T-helper 9 cell (primary cell): ENCODE measurements at places on chromosomes 11 and 22.

DNA sequence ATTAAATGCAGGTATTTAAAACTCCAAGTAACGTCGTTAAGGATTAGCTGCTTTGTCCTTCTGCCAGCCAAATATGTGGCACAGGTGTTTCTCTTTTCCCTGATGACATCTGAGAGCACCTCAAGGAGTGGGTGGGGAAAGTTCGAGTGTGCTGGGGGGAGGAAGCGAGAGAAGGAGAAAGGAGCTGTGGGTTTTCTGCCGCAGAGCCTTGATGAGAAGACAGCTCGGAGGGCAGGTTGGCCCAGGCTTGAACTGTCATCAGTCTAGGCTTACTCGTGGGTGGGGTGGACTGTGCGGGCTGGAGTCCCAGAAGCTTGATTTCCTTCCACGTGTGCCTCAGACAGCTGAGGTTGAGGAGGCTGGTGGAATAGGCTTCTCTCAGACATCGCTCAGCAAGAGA, 15.2 kb upstream of the SORL1-AS1 start:
- DNase-seq: peak; percentile 65

DNA sequence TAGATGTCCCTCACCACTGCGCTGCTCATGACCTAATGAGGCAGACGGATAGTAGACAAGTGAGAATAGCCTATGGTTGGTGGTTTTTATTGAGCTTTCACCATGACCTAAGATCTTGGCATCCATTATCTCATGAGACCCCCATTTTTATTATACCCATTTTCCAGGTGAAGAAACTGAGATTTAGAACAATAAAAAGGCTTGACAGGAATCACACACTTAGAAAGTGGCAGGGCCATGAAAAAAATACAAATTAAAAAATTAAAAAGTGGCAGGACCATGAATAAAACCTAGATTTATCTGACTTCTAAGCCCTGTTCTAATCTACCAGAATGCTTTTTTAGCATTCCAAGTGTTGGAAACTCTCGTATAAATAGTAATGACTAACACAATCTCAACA, 1.1 kb downstream of the LRRC55 start:
- DNase-seq: no peak

- no peak for DNase-seq
Measured at GRCh38 chr22:37244922-37245722, 1.1 kb upstream of the RAC2 start.

DNA sequence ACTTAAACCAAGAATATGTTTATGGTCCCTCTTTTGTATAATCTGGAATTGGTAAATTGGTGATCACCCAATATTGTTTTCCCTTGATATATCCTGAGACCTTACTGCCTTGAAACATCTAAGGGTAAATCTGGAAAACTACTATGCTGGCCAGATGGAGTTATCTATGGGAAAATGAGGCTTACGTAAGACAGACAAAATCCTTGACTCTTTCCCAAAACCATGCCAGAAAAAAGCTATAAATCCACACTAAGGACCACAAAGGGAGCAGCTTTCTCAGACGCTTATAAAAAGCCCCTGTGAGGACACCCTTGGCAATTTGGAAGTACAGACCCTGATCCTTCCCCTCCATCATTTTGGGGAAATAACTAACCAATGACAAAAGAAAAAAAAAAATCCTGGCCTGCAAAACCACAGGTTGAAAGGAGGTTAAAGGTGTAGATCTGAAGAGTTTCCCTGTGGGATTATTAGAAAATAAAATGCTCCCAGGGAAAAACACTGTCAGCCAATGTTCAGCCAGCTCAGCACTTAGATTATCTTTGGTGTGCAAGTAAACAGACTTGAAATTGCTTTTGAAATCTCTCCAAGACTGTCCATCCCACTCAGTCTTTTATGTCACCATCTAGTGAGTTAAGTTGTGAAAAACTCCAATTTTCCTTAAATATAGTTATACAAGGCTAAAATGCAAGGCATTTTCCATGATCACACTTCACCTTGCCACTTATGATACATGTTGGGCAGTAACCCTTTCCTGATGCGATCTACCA, 6.6 kb upstream of the AMBRA1 start:
- no peak for DNase-seq

DNA sequence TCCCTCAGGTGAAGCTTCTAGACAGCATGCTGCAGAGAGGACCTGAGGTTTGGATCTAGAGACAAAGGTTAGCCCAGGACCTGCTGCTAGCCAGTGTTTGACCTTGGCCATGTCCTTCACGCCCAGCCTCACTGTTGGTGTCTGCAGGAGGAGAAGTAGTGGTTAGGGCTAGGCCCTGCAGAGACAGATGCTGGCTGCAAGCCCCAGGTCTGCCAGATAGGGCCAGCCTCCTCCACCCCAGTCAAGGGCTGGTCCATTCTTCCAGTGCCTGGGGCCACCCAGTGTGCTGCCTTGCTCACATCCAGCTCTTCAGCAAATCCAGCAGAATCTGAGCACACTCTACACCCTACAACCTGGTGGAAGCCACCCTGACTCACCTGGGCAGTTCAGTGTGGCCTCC, 21.5 kb upstream of the MIEF1 start:
- no peak for DNase-seq

DNA sequence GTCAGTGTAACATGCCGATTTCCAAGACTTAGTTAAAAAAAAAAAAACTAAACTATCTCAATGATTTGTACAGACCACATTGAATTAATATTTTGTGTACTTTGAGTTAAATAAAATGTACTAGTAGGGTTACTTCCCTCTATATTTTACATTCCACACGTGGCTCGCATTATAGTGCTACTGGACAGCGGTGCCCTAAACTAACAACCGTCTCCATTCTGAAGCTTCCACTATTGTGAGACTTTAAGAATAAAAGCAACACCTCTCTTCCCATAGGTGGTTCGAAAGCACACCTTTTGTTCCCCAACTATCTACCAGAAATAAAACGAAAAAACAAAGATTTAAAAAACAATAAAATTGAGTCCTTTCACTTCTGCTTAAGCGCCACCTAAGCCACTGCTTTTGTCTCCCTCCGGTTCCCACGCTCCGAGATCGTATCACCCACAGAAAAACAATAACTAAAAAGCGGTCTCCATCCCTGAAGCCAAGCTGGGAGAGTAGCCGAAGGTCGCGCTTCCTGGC, 380 bp upstream of the TTC17 start:
- DNase-seq: no peak

DNA sequence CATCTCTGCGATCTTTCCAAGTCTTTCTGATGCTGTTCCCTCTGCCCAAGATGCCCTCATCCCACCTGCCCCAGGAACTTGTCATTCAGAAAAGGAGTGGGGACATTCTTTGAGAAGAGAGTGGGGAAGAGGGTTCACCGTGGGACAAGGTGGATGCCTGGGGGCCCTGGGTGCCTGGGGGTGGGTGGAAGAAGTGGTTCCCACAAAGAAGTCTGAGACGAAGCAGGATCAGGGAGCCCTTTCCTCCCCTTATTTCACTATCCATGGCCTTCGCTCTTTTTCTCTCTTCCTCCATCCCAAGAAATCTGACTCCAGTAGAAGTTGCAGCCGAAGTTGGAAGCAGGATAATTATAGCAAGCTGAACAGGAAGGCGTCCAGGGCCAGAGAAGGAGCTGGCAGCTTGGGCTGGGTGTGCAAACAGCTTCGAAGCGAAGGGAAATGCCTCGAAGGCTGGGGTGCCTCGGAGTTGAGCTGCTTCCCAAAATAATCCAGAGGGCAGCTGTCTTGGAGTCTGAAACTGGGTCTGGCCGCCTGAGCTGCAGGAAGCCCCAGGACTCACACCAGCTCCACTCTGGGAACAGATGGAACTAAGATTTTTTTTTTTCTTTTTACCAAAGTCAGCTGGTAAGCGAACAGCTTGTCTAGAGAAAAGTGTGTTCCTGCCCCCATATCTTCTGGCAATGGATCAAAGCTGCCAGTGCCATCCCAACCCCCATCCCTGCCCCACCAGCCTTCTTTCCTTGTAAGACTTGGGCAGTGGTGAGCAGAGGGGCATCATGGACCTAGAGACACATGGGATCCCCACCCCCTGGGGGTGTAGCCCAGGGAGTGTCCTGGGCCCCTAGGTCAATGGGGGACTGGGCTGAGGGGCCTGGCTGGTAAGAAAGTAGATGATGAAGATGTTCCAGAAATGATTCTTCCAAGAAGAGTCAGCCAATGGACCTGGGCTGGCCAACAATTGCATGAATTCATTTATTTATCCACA, 31.5 kb downstream of the PARVG start:
- DNase-seq: no peak

DNA sequence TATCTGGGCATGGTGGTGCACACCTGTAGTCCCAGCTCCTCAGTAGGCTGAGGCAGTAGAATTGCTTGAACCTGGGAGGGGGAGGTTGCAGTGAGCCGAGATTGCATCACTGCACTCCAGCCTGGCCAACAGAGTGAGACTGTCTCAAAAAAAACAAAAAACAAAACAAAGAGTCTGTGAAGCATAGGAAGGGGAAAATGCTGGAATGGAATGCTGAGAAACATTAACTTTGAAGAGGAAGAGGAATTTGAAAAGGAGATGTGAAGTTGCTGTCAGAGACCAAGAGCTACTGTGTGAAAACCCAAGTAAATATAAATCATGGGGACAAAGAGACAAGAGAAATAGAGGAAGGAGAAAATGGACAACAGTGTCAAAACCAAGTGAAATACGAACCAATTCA, 455.1 kb upstream of the ARHGAP42 start:
- no peak for DNase-seq

DNA sequence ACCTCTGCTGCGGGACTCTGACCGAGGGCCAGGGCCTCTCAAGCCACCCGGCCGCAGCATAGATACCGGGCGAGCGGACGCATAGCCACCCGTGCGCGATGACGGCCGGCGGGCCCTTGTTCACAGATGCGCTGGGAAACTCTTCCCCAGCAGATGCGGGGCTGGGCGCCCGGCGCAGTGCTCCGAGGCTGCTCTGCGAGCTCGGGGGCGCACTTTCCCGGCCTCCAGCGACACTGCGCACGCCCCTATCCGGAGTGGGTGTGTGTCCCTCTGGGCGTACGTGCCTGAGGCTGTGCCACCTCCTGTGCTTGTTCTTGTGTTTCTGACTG, 104.7 kb upstream of the E2F8 start:
- DNase-seq: no peak

- DNase-seq: no peak
Measured at GRCh38 chr11:11899401-11899800, 57.6 kb downstream of the USP47 start.

DNA sequence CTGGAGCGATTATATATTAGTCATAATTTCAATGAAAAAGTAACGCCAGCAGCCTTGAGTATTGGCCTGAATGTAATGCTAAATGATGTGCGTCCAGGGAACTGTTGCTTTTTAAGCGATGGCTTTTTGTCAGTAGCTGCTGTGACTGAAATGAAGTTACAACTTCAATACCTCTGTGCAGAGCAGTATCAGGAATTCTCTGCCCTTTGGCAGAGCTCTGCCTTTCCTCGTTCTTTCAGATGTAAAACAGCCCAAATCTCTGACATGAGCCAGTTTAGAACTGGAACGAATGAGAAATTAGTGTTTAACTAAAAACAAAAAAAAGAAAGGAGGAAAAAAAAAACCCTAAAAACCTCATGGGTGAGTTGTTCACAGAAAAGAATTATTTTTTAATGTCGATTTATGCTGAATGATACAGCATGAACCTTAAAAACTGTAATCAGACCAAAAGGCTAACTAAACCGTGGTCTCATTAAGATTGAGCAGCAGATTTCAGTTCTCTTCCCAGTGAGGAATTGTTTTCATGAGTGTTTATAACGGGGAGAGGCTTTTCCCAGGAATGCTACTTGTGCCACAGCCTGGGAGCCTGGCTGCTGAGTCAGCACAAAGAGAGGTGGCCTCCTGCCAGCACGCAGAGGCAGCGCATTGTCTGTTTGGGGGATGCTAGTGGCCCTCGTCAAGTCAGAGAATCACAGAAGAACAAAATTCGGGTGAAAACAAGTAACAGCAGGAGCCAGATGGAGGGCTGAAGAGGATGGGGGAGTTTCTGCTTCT, 146.2 kb upstream of the RASSF10 start:
- no peak for DNase-seq

DNA sequence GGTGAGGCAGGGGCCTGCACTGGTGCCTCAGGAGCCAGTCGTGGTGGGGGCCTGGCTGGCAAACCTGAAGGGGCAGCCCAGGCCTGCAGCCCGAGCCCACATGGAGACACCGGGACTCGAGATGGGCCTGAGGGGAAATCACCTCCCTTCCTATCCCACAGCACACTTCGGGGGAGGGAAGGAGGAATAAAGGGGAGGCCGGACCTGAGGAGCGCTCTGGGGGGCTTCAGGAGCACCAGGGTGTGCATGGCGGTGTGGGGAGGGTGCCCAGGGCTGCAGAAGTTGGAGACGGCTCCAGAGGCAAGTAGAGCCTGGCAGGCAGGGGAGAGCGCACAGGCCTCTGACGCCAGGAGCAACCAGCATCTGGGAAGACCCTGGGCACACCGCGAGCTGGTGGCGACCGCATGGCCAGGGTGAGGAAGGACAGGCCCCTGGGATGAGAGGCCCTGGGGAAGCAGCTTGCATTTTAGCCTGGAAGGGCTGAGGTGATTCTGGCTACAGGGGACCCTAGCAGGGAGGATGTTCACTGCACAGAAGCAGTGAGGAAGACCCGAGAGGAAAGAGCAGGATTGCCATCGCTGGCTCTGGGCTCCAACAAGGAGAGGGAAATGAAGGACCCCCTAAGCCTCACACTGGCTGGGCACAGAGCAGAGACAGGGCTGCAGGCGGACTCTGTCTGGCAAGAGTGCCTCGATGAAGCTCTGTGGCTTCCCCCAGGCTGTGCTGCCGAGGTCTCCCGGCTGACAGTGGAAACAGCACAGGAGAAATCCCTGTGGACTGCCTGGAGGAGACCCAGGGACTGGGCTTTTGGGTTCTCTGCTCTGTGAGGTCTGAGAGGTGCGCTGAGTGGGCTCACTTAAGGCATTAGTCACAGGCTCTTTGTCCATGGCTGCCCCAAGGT, 457.7 kb downstream of the BRD1 start:
- no peak for DNase-seq

DNA sequence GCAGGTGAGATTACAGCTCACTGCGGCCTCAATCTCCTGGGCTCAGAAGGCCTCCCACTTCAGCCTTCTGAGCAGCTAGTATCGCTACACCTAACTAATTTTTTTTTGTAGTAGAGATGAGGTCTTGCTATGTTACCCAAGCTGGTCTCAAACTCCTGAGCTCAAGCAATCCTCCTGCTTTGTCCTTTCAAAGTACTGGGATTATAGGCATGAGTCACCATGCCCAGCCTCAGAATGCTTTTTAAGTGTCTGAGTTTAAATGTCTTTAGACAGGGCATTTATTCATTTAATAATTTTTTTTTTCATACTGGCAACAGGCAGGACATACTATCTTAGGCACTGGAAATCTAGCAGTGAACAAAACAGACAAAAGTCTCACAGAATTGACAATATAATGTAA, 27.7 kb downstream of the LRP4 start:
- DNase-seq: no peak

DNA sequence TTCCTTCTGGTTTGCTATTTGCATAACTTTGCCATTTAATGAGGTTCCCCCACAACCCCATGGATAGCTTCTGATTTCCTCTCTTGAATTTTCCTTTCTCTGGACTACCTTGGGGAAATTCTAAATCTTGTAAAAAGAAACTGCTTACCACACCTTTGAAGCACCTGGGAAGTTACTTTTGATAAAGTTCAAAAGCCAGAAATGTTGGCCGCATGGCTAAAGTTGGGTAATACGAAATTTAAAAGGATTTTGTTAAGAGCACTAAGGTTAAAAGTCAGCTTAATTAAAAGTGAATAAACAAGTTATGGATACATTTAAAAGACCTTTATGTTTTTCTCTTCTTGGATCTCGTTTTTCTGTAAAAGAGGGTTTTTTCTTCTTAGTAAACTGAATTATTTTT, 5.5 kb downstream of the CASP4 start:
- DNase-seq: no peak
